A549 treated with GW870086 at 1 μM for 4 hours (cell line): ENCODE measurements at places on chromosomes 6 and 20. TPM values are rescaled to one million over a fixed set of nuclear protein-coding genes. Genes with fewer than 3 reads are reported as not detected.

The DNPH1 gene
- total RNA-seq: 79.1 to 97.6 TPM (median 96.2 TPM) in 5 replicates

The OVOL2 gene
- total RNA-seq: 0.18 to 0.34 TPM (median 0.21 TPM) in 4 of 5 replicates, not detected in the other

The CLIC5 gene
- total RNA-seq: 0.10 TPM in 1 of 5 replicates, not detected in the others

The TOX2 gene
- 8.5 to 13.6 TPM (median 11.6 TPM) in 5 replicates for total RNA-seq

The BMP2 gene
- total RNA-seq: 0.31 to 0.46 TPM (median 0.38 TPM) in 5 replicates
